ENCODE measurements at places on chromosomes 7 and 10.
A peak's percentile ranks its signal among the peaks of the same experiment; 100 is the strongest.

GRCh38 chr7:90843472-90843871 is 247.4 kb downstream of the CDK14 start:
- no peak for DNase-seq

GRCh38 chr10:78390051-78390450 is 356.4 kb downstream of the RPS24 start:
- no peak for DNase-seq

DNA sequence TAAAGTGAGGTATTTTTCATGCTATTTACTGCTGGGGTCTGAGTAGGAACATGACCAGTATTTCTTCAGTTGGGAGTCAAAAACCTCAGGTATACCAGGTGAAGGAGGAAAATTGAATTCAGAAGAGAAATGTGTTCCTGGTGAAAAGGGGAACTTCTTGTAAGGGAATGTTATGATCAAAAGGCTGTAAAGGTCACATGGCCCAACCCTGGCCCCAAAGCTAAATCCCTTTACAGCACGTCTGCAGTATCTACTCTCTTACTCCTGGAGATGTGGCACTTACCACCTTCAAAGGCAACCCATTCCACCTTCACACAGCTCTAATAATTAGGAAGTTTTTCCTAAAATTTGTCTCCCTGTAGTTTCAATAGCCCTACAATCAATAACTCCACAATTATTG is 15.2 kb downstream of the PIK3AP1 start:
- no peak for DNase-seq

- DNase-seq, result no peak
Observed at GRCh38 chr10:124057601-124058000, 35.8 kb downstream of the CHST15 start.

- no peak for DNase-seq
Observed at GRCh38 chr10:58063861-58064480, 203.7 kb downstream of the IPMK start.

- DNase-seq, result no peak
Observed at GRCh38 chr10:92119340-92119739, 171.5 kb downstream of the CPEB3 start.

DNA sequence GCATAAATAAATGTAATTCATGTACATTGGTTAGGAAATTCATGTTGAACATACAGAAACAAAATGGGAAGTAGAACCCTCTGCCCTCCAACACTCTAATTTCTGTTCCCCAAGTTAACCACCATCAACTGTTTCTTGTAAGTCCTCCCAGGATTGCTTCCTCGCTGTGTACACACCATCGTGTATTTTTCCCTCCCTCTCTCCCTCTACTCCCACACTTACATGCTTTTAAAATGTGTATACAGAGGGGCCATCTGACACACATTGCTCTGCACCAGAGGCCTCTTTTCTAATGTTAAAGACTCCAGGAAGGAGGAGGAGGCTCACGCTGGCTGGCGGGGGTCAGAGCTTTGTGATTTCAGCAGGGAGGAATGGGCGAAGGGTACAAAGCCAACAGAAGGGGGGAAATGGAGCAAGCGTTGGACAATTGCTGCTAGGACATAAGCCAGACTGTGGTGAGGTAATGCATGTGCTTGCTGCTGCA is 1.9 kb upstream of the EPHA1 start:
- DNase-seq, result peak; percentile 65

- DNase-seq, result no peak
Observed at GRCh38 chr7:21146642-21147423, 281.1 kb upstream of the SP4 start.

DNA sequence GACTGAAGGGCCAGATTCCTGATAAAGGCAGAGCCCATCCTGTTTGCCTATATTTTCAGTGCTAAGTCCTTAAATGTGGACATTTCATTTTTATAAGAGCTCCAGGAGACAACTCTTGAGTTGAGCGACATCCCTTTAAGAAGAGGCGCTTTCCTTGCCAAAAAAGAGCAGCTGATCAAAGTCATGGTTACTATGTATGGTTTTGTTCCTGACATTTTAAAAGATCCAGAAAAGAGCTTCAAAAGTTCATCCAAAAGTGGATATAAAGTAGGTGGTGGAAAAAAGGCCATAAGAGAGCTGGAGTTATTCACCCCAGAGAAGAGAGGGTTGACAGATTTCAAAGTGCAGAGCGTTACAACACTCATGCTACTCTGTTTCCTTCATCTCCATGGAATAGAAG is 36.7 kb downstream of the RHOBTB1 start:
- DNase-seq, result no peak

DNA sequence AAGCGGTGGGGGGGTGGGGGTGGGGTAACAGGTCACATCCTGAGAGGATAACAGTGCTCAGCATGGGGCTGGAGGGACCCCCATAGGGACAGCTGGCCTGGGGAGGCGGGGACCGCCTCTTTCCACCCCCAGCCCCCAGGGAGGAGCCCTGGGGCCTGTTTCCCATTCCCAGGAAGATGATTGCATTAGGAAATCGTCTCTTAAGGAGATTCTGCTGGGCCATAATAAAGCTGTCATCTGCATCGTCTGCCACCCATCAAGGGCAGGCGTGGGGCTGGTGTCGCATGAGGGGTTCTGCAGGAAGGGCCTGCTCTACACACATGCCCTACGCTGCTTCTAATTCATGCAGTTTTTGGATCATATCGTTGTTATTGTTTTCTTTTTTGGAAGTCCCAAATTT is 17.2 kb downstream of the RET start:
- DNase-seq, result no peak

DNA sequence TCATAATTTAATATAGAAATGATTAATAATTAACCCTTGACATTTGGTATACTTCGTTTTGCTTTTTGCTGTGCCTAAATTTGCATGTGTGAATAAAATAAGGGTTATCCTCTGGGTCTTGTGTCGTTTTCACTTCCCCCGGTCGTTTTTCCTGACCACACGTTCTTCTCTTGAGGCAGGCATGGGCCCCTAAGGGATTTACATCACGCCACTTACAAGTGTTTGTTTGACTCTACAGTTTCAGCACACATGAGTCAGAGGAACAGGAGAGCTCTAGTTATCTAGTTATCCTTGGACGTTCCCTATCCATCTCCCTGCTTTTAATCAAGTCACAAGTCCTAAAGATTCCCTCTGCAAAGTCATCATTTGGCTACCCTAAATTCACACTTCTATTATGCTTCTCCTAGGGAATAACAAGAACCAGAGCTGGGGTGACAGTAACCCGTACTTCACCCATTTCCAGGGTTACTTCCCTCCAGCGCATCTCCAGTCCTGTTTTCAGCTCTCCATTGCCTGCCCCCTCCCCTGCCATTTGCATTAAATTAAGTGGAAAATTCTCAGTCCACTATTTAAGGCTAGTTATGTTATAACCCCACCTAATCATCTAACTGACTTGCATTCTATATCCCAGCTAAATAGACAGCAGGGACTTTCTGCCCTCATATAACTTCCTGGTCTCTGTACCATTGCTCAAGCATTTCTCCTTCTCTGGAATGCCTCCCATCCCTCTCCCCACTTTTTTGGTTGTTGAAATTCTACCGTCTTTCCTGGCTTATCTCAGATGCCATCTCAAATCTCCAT is 206.9 kb downstream of the PTEN start:
- no peak for DNase-seq

DNA sequence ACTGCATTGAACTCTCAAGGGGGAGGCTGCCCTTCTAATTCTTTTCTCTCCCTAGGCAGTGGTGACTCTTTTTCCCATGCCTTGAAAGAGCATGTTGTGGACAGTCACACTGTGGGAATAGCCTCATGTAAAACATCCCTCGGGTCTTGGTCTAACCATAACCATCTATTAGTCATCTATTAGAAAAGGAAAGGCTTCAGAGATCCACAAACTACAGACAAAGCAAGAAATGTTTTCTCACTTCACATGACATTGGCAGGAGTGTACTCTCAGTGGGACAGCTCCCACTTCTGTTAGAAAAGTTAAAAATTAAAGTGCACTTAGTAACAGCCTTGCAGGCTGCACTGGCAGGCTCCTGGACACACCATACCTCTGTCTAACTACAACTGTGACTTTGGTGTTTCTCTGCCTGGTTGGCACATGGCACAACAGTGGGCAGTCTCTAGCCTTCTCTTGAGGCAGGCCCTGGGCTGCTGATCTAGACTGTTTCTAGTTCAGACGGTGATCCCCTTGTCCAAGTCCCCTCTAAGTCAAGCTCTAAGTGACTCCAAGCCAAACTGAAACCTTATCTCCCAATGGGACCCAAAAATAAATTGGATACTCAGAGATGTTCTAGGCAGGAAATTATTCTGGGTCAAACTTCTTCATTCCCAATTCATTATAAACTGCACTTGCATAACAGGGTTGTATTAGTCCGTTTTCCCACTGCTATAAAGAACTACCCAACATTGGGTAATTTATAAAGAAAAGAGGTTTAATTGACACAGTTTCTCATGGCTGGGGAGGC is 57.9 kb upstream of the ITGB1 start:
- DNase-seq, result peak; percentile 85

- no peak for DNase-seq
Observed at GRCh38 chr7:77950548-77950947, 152.0 kb downstream of the PHTF2 start.

DNA sequence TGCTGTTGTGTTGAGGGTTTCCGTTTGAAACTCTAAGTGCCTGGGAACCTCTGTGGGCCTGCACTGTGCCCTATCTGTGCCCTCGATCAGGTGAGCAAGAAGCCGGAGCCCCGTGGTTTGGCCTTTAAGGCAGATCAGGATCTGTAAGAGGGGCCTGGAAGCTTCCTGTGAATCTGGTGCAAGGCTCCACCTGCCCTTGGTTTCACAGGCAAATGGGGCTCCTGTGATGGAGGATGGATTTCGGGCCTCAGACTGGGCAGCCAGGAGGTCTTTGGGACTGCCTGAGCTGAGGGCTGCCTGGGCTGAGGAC is 21.6 kb downstream of the SCART1 start:
- DNase-seq, result no peak

GRCh38 chr7:16697507-16698199 is 51.7 kb downstream of the BZW2 start:
- DNase-seq, result peak; percentile 69

DNA sequence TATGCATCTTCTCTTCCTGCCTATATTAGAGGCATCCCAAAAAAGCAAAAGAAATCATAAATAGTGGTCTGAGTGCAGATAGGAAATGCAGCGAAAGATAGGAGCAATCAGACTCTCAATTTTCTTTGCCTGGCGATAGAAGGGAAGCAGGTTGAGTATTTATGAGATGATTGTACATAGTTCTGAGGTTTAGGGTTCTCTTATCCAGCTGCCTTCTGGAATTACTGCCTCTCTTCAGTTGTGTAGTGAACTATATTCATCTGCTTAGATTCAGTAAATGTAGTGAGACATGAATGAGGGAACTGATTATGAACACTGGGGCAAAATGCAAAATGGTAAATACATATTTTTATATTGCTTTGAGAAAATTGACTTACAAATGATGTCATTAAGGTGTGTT is 93.0 kb upstream of the CYP26C1 start:
- no peak for DNase-seq

GRCh38 chr10:32943395-32943794 is 14.6 kb downstream of the ITGB1 start:
- no peak for DNase-seq

GRCh38 chr7:85111761-85112160 is 75.1 kb downstream of the SEMA3D start:
- peak; percentile 42 for DNase-seq

GRCh38 chr10:74086317-74086716 is 64.3 kb downstream of the AP3M1 start:
- DNase-seq, result no peak

- DNase-seq, result peak; percentile 92
Observed at GRCh38 chr10:46516660-46517416, 39.6 kb downstream of the GPRIN2 start.

GRCh38 chr10:15324611-15325010 is 46.5 kb downstream of the FAM171A1 start:
- DNase-seq, result peak; percentile 56

DNA sequence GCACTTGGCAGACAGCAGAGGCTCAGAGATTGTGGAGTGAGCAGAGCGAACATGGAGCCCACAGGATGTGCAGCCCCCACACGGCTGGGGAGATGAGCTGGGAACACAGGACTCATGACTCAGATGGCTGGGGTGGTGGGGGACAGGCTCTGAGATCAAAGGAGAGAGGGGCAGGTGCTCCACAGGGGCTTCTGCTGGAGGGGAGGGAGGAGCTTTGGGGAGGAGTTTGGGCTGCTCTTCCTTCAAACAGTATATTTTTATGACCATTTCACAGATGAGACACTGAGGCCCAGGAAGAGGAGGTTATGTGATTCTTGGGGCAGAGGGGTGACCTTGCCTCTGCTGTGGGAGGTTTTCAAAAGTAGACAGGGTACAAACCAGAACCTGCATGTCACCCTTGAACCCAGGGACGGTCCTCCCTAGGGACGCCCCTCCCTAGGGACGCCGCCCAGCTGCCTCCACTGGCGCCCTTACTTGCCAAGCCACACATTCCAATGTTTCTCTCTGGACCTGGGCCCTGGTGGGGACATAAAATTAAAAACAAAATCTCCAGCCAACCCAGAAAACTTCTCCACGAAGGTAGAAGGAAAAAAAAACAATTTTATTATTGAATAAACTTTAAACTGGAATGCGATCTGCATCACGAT is 981 bp upstream of the CRYGN start:
- DNase-seq, result no peak

GRCh38 chr10:33815776-33816175 is 481.3 kb upstream of the NRP1 start:
- no peak for DNase-seq

- peak; percentile 41 for DNase-seq
Observed at GRCh38 chr7:11716185-11716584, 115.8 kb downstream of the THSD7A start.

DNA sequence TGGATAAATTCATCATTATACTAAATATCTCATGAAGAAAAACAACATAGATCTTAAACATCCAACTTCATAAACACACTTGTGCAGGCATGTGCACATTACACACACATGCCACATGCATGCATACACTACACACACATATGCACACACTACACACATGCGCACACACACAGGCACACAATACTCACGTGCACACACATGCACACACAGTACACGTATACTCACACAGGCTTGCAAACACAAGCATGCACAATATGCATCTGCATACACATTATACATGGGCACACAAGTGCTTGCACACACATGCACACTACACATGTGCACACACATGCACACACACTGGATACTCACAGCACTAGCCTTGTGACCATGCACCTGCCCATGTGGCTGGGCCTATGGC is 105.2 kb downstream of the ADARB2 start:
- no peak for DNase-seq

DNA sequence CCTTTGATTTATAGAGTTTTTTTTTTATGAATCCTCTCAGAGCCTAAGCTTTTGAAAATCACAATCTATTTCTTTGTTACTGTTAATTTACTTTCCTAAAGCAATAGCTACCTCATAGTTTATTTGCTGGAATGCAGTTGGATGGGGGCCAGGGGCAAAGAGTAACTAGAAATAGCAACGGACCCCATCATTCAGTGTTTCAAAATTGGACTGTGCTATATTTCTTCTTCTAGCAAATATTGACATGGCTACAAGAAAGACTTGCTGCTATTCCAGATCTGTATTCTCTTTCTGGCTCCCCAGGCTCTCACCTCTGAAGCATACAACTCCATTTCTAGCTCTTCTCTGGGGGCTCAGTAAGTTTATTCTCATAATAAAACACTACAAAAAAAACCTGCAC is 661.6 kb upstream of the NRG3 start:
- no peak for DNase-seq

- DNase-seq, result no peak
Observed at GRCh38 chr7:154578336-154578735, 424.6 kb downstream of the PAXIP1 start.

Data from AG10803 (cell line).